MCF 10A (cell line): ENCODE measurements at places on chromosomes 1 and 21.

DNA sequence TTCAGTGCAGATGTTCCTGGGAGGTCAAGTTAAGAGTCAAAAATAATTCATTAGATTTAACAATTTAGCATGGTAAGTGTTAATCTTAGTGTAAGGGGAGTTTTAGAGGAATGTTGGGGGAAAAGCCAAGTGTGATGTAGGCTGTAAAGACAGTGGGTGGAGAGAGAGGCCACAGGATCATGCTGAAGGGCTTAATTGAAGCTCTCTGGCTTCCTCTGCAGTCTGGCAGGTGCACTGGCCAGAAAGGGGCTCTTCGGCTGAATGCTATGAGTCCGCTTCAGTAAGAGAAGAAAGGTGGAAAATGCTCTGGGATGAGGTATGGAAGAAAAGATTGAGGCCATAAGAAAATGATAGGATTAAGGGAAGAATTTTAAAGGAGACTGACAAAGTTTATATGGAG lies 3.0 kb downstream of the BRDT start:
- no peak for DNase-seq

DNA sequence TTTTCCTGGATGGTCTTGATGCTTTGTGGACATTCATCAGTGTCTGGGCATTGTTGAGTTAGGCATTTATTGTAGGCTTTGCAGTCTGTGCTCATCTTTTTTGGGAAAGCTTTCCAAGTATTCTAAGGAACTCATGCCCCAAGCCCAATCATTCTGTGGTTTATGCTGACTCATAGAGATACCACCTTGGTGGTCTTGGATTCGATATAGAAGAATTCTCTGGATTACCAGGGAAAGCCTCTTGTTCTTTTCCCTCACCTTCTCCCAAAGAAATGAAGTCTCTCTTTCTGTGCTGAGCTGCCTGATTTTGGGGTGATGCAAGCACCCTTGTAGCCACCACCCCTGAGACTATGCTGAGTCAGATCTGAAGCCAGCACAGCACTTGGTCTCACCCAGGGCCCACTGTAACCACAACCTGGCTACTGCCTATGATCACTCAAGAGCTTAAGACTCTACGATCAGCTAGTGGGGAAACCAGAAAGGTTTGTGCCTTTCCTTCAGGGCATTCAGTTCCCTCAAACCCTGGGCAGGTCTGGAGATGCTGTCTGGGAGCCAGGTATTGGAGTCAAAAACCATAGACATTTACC lies 422.6 kb downstream of the NUF2 start:
- DNase-seq = no peak

DNA sequence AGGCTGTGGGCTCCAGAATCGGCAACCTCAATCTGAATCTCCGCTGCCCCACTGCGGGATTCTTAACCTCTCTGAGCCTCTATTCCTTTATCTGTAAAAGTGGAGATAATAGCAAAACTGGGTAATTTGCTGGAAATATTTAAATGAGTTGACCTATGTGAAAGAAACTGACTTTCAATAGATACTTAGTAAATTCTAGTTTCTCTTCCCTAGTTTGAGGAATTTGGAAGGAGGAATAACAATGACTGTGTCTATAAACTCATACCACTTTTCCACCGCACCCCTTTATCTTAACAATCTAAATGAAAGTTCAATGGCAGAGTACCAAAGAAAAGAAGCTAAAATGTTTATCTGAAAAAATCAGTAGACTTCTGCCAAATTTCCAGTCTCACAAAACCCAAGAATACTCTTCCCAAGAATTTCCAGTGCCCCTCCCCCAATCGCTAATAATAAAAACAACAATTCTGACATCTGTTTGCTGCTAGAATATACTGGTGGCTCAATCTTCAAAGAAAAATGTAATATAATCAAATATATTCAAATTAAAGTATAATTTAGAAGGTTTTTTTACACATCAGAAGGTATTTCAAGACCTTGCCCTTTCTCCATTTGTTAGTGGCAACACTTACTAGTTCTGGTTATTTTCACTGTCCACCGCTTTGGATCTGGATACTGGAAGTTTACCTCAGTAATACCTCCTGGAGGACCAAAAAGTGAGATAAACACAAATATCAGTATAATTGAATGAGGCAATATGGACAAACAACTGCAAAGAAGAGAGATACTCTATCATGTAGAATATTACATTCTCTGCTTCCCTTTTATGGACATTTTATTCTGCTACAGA lies 171.2 kb downstream of the LTN1 start:
- no peak for DNase-seq

DNA sequence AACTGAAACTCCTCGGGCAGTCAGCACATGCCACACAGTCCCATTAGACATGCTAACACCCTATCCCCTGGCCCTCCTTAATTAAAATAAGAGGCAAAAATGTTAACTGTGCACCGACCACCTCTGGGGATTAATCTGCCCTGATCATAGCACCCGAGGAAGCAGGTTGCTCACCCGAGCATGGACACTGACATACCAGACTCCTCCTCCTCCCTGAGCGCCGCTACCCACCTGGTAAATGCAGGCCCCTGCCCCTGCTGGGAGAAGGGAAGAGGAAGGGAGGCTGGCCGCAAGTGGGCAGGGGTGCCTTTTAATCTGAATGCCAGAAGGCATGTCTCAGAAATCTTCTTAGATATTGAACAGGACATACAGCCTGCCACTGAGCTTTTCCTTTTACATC lies 360.9 kb downstream of the RRAGC start:
- DNase-seq = no peak

DNA sequence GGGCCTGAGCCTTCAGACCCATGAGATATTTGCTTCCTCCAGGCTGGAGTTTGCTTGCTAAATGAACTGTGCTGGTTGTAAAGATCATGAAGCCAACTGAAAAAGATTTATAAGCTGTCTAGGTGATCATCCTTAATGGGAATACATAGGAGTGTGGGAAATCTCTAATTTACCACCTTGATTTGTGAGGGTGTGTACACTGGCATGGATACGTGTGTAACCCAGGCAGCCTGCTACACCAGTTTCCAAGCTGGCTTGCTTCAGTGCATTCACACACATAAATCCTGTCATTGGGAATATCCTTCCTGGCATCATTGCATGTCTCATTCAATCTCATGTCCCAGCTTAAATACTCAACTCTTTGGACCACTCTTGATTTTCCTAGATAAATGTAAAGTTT lies 57.6 kb upstream of the GNG12 start:
- DNase-seq = no peak

GRCh38 chr21:44513389-44514217 lies 26.4 kb downstream of the KRTAP10-1 start:
- peak; percentile 30 for DNase-seq

DNA sequence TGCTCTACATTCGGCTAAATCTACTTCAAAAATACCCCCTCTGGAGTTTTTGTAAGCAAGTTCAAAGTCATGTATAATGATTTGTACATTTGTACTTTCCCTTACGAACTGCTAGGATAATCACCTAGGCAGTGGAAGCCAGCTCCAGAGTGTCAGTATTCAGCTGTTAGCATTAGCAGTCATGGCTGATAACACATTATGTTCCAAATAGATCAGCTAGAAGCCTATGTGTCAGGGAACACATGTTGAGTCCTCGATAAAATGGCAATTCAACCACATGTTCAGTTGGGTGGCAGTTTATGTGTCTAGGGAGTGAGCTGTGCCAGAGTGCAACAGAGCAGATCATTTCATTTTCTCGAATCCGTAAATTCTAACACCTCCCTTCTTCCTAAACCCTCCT lies 65.8 kb upstream of the KRTAP11-1 start:
- DNase-seq = no peak

GRCh38 chr1:153795330-153795837 lies 20.2 kb downstream of the SLC27A3 start:
- no peak for DNase-seq
